ENCODE measurements at places on chromosomes 6 and 20.

GRCh38 chr20:19367591-19367990 lies 155.1 kb downstream of the SLC24A3 start:
- DNase-seq: no peak

GRCh38 chr20:50554694-50555579 lies 44.8 kb downstream of the PTPN1 start:
- DNase-seq: no peak

- DNase-seq: no peak
Measured at GRCh38 chr6:24484657-24485323, 4.6 kb downstream of the GPLD1 start.

DNA sequence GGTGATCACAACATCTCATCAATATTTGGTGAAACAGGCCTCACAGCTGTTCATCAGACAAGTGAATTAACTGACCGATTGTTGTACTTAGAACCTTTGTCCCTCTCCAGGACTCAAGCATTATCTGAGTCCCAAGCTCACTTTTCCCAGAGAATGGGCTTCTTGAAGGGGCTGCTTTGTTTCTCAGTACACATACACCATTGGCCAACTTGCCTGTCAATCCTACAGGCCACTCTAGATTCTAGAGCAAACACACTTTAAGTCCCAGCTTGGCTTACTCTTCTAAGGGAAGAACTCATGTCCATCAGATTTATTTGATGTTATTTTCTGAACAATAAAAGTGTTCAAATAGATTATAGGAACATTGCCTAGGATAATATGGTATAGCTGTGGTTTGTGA lies 249.5 kb downstream of the BCKDHB start:
- DNase-seq: no peak

DNA sequence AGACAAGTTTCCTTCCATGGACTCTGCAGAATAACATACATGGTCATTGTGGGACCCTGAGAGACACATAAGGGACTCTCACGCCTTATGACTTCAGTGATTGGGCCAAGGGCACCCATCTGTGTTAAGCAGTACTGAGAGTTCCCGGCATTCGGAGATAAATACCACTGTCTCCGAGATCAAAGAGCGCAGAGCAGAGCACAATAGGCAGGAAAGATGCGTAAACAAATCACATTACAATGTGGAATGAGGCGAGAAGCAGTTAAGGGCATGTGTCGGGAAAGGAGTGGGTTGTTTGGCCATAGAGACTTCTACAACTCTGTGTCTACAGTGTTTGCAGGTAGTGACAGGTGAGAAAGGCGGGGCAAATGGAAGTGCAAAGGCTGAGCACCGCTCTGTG lies 57.6 kb downstream of the NRSN1 start:
- no peak for DNase-seq

DNA sequence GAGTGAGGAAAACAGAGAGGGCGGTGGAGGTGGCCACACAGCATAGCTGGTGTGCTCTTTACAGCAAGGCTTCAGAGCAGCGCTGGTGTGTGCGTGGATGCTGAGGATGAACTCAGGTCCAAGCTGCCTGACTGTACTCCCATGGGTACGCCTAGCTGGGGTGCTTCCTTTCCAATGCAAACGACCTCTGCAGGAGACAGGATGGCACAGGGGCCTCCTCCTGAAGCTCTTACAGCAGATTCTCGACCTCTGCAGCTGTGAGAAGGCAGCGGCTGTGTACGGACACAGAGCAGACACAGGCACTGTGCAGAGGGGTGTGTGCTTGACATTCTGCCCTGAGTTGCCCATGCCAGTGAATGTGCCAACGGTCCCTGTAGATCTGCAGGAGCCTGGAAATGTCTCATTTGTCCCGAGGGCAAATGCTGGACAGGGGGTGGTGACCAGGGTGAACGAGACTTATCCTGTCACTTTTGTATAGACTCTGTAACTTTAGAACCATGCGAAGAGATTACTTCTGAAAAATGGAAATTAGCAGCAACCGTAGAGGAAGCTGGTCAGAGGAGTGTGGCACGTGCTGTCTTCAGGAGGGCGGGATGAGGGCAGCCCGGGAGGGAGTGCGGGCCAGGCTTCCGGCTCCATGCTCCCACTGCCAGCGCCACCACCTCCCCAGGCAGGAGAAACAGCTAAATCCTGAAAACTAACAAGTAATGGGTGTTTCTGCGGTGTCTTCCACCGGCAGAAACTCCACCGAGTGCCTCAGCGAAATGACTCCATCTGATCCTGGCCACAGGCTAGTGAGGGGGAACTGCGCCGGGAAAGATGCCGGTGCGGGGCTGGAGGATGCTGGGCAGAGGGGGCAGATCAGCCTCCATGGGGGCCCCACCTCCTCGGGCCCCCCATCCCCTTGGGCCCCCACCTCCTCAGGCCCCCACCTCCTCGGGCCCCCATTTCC lies 120.9 kb upstream of the RPS6KA2 start:
- no peak for DNase-seq

DNA sequence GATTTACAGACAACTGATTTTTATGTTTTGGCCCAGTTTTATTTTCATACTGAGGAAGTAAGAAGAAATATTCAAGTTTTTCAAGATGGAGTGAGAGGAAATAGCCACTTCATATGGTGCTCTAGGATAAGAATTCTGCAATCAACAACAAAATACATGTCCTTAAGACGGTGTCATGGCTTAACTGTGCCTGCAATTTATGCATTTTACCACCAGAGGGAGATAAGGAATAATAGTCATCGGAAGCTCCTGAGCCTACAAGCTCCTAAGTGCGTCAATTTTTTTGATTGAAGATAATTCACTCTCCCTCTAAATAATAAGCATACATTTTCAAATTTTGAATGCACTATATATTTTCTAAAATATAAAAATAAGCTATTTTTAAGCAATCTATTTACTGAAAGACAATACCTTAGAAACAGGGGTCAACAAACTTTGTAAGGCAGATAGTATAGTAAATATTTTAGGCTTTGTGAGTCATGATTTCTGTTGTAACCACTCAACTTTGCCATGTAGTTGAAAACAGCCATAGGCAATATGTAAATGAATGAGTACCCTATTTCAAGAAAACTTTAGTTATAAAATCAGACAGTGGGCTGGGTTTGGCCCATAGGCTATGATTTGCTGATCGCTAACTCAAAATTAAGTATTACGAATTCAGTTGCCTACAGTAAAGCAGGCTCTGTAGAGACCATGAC lies 230.9 kb upstream of the DTNBP1 start:
- no peak for DNase-seq

- DNase-seq: no peak
Measured at GRCh38 chr6:154515826-154516225, 5.3 kb upstream of the CNKSR3 start.

DNA sequence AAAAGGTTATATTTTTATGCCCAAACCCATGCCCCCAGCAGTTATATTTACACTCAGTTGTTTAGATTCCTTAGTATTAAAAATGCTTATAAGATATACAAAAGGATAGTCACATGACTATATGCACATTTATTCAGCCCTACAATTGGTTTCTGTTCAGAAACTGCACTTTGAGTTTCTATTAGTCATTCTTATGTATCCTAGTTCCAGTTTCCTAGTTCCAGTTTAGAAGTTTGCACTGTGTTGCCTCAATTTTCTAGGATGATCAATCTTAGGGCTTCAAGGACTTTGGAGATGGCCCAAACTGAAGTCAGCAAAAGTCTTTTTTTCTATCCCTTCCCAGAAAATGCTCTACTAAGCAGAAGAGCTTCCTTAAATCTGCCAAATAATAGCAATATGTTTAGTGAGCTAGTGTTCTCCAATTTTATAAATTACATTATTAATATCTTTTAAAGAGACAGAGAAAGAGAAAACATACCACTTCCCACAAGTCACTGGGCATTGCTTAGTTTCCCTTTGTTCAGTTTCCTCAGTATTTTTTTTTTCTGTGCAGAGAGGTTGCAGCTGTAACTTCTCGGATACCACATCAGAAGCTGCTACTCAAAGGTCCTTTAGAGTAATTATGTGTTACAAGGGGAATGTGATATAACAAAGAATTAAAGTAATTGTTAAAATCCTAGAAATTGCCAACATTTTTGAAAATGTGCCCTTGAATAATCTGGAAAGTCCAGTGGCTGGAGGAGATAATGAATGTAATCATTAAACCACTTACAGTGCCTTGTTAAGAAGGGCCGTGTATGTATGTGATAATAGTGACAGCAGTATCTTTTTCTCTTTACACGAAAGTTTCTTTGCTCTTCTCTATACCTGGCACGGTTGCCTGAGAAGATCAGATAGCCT lies 138.8 kb downstream of the KHDRBS2 start:
- DNase-seq: no peak

- DNase-seq: no peak
Measured at GRCh38 chr6:166370489-166370888, 12.3 kb downstream of the MPC1 start.

GRCh38 chr6:42727627-42728026 lies 5.2 kb upstream of the PRPH2 start:
- DNase-seq: no peak

GRCh38 chr6:135196739-135197510 lies 15.8 kb downstream of the MYB start:
- no peak for DNase-seq

GRCh38 chr6:13554929-13555333 lies 19.5 kb upstream of the SIRT5 start:
- no peak for DNase-seq

DNA sequence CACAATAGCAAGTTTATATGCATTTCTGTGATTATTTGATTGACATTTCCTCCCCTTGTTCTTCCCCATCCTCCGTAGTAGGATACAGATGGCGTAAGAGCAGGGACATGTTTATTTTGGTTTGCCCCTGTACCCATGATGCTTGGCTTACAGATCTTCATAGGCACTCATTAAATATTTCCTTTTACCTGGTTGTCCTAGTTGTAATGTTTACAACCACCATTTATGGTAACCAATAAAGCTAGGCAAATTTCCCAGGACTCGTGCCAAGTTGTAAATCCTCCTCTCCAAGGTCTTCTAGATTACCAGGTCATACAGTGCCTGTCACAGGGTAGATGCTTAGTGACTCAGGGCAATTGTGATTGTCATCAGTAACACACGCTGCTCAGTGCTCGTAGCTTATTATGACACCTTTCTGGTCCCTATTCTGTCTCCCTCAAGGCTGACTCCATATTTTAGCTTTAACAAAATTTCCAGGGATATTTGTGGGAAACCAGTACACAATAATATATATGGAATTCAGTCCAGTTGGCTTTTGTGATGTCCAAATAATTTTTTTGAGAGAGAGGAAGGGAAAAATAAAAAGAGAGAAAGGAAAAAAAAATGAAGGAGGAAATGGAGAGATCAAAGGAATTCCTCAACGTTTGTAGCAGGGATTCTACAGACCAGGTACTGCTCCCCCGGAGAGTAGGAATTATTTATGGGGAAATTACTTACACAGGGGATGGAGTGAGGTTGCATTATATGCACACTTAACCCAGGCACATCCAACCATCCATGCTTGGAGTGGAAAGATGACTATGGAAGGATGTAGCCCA lies 24.6 kb downstream of the CYP24A1 start:
- DNase-seq: no peak

DNA sequence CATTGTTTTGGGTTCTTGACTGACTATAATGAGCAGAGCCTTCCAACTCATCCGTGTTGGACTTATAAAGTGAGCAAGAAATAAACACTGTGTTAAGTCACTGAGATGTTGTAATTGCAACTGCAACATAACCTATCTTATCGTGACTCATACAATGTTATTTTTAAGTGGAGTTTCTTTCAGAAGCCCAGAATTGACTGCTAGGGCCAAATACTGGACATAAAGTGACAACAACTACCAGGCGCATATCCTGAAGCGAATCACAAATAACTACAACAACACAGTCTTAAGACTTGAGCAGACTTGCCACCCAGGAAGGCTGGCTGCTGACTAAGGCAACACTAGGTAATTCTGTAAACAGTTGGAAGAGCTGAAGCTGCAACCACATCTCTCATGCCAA lies 326.6 kb downstream of the COL12A1 start:
- no peak for DNase-seq

DNA sequence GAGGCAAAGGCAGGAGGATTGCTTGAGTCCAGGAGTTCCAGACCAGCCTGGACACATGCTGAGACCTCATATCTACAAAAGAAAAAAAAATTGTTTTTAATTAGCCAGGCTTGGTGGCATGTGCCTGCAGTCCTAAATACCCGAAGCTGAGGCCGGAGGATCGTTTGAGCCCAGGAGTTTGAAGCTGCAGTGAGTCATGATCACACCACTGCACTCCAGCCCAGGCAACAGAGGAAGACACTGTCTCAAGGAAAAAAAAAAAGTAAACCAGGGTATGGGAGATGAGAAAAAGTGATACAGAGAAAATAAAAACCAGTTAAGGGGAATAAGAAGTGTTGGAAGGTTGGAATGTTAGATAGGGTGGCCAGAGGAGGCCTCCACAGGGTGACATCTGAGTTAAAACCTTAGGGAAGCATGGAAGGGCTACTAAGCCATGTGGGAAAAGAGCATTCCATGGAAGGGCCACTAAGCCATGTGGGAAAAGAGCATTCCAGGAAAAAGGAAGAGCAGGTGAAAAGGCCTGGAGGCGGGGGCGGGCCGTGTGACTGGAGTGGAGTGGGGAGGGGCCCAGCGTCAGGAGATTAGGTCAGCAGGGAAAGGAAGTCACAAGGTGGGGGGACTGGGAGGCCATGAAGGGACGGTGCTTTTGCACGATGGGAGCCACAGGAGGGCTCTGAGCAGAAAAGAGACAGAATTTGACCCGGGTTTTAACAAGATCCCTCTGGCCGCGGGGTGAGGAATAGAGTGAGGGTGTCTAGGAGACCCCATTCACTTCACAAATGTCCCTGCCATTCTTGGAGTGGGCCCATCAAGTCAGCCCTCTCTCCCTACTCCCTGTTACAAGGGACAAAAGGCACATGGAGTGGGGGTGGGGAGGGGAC lies 18.3 kb downstream of the CPNE5 start:
- DNase-seq: no peak

DNA sequence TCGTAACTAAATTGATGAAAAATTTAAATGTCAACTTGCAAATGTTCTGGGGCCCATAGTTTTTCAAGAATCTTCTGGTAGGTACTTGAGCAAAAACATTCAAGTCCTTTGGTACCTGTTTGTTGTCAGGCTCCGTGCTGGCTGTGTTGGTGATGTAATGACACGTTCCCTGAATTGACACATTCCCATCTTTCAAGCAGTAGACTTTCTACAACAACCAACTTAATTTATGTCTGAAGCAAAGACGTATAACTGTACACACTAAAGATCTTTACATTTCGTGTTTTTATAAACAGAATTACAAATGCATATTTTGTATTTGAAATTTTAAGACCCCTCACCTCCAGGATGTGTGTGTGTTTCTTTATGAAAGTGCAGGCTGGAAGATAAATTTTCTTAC lies 49.5 kb downstream of the NCOA3 start:
- no peak for DNase-seq

All from NCI-H1092 (cell line).